Activated T-helper 1 cell treated with Interleukin-2 at 50 U/mL for 16 hours (primary cell): ENCODE measurements at places on chromosomes 4 and X.

DNA sequence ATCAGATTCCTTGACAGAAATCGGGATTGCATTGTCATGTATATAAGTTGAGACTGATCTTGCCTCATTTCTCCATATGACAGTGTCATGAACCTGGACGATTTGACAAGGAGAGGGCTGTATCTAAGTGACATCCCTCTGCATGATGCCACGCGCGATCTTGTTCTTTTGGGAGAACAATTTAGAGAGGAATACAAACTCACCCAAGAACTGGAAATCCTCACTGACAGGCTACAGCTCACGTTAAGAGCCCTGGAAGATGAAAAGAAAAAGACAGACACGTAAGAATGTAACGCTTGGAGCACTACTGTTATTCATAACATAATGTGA is 40.9 kb downstream of the GUCY1B1 start:
- no peak for DNase-seq

DNA sequence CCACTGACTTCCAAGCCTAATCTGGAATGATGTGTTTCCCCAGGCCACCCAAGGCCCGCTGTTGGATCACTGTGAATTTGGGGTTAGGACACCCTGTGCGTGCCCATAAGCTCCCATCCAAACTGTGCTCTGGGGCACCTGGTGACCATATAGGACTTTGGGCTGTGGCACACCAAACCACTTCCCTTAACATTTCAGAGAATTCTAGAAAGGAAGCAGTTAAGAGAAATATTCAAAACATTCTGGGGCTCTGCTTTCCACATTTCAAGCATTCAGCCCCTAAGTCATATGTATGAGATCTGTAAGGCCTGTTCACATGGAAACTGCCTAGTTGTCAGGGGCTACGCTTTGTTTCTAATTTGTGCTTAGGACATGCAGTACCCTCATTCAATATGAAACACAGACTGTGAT is 14.4 kb downstream of the VGLL1 start:
- DNase-seq: no peak

DNA sequence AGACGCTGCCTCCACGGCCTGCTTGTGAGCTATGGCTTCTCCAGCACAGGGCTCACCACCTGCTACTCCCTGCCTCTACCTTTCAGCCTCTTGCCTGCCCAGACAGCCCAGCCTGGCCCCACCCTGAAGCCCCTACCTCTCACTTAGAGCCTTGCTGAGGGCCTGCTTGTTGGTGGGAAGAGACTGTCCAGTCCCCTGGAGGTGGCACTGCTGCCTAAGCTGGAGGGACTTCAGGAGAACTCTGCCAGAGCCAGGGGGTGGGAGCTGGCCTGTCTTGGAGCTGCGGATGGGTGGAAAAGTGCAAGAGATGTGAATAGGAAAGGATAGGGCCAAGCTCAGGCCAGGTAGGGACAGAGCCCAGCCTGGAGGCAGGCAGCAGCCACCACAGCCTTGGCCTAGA is 2.7 kb upstream of the ZNF185 start:
- DNase-seq: no peak

DNA sequence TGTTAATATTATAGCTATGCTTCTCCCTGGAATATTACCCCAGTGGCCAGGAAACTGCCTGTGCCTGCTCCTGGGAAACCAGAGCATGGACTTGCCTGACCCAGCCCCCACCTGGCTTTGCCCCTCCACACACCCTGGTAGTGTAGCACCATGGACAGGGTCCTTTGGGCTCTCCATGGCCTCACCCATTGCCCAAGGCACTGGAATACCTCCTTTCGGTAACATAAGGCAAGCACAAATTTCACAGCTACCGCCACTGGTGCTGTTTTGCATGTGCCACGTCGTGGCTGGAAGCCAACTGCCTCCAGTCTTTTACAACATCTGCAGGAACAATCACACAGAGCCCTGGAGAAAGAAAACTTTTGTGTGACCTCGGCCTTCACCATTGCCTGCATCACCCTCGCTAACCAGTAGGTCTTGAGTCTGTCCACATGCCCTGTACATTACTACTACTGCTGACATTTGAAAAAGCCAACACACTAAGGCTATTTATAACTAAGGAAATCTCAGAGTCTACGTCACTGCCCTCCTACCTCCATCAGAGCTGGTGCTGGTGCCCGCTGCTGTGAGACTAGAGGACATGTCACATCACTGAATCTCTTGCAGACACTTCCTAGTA is 47.7 kb downstream of the HPGD start:
- DNase-seq: no peak

- DNase-seq: peak; percentile 48
Observed at GRCh38 chr4:8198906-8199593, at the start of gene SH3TC1. TSS of gene SH3TC1 (plus strand) at chr4:8199290. CDS start at chr4:8205195, 5,905 bp downstream.

GRCh38 chrX:24646745-24647182 is 383 bp downstream of the PCYT1B start:
- no peak for DNase-seq

GRCh38 chr4:79042079-79042674 is 102.9 kb upstream of the PAQR3 start:
- DNase-seq: no peak

GRCh38 chrX:7170898-7171297 is 22.9 kb upstream of the PUDP start:
- DNase-seq: peak; percentile 6

DNA sequence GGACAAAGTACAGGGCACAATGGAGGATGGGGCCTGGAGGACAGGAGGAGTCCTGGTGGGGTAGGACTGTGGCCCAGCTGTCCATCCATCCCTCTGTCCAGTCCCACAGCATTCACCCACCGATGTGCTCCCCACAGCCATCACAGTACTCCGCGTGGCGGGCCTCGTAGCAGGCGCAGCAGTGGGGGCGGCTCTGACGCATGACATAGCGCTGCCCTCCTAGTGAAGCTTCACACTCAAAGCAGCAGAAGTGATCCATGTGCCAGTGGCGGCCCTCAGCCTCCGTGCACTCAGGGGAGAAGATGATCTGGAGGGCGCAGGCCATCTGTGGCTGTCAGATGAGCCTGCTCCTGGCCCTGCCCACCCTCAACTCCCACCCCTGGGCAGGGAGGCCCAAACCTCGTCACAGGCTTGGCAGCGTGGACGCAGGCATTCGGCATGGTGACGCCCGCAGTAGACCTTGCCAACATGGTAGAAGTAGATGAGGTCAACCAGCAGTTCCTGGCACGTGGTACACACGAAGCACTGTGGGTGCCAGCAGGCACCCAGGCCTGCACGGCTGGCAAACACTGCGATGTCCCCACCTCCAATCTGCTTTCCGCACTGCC is 6.3 kb downstream of the PLP2 start:
- no peak for DNase-seq

DNA sequence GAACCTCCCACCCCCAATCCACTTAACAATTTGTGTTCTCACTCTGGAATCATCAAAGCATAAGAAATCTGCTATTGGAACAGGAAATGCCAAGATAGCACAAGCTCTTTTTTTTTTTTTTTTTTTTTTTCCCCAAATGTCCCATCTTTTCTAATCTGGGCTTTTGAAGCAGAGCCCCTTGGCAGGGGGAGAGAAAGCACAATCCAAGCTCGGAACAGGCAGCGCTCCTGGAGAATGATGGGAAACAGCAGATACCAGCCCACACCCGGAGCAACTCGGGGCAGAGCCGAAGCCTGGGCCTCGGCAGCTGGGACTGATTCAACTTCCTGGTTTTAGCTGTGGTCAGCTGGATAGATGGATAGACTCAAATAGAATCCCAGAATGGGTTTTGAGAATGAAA is 235.1 kb downstream of the QDPR start:
- no peak for DNase-seq

DNA sequence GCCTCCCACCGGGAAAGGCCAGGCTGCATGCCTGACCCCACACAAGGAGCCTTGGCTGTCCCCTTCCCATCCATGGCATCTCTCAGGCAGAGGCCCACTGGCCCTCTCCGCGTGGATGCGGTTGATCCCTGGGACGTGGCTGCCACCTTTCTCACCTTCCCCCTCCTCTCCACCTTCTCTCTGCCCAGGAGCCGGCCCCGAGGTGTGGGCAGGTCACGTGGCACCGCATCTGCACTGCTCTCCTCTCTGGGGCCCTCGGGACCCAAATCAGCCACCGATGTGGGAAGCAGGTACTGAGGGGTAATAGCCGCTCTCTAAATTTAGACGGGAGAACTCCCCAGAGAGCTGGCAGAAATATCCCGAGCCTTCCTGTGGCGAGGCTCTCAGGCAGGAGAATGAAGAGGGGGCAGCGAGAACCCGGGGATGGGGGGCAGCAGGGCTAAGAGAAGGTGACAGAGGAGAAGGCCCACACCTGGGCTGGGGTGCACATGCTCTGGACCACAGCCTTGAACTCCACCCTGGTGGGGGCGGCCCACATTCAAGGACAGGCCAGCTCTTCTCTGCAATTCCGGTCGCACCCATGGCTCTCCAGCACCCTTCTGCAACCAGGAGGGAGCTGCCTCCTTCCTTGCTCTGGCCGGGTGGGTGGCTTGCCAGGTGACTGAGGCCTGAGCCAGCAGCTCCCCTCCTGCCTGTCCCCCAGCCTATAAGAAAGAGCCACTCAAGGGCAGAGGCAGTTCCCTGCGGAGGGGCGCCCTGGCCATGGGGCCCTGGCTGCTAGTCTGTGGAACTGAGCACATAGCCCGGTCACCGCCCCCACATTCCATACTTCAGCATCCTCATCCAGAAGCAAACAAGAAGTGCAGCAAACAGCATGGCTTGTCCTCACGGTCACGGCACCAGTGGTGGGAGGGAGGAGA is 9.6 kb upstream of the DUSP9 start:
- DNase-seq: no peak

DNA sequence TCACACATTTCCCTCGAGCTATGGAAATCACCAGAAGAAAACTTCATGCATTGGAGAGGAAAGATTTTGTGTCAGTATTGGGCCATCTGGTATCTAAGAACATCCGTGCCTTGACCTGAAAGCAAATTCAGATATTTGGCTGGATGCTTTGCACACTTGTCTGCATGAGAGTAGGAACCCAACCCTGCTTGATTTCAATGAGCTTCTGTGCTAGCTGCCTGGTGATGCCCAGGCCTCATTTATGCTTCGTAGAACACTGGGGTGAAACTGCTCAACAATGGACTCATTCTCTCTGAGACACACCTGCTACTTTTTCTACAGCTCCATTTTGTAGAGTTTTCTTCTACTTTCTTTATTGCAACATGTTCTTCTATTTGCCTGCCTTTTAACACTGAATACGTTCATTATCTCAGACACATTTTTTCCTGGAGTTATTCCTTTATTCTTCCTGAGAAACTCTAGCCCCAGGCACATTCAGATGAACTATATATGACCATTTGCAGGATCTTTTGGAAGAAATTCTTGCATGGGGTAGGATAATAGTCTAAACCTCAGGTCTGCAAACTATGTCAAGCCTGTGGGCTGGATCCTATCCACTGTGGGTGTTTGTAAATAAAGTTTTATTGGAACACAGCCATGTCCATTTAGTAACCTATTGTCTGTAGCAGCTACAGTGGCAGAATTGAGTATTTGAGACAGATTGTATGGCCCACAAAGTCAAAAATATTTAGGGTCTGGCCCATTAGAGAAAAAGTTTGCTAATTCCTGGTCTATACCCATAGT is 83.8 kb upstream of the CLCN4 start:
- no peak for DNase-seq

DNA sequence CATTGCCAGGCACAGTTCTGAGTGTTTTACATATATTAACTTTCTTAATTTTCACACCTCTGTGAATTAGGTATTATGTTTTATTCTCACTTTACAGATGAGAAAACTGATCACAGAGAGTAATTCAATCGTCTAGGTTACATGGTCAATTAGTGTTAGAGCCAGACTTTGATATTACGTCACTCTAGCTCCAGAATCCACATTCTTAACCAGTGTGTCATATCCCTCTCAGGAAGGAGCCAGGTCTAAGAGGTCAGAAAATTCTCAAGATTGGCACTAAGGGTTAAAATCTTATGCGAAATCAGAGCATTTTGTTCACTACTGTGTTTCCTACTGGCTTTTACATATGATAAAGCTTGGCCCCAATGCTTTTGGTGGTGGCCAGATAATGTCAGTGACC is 7.4 kb downstream of the DMP1 start:
- DNase-seq: no peak

- DNase-seq: no peak
Observed at GRCh38 chr4:121130326-121130660, 33.8 kb downstream of the TNIP3 start.

DNA sequence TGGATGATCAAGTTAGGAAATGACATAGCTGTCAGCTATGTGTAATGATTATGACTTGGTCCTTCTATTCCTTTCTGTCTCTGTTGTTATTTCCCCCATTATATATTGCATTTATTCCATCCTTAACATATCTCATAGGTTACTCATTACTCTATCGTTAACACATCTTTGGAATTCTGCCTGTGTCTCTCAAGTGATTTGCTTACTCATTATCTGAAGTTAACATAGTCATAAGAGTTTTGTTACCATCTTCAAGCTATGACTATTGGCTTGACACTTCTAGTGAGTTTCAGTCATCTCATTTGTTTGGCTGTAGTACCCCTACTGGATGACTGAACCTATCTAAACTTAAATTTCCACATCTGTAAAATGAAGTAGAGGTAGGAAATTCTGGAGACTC is 286.1 kb upstream of the PPP1R2C start:
- no peak for DNase-seq

GRCh38 chr4:184957446-184958115 is 60.7 kb upstream of the HELT start:
- DNase-seq: no peak

- DNase-seq: no peak
Observed at GRCh38 chr4:338759-339097, 1.1 kb downstream of the ZNF141 start.

DNA sequence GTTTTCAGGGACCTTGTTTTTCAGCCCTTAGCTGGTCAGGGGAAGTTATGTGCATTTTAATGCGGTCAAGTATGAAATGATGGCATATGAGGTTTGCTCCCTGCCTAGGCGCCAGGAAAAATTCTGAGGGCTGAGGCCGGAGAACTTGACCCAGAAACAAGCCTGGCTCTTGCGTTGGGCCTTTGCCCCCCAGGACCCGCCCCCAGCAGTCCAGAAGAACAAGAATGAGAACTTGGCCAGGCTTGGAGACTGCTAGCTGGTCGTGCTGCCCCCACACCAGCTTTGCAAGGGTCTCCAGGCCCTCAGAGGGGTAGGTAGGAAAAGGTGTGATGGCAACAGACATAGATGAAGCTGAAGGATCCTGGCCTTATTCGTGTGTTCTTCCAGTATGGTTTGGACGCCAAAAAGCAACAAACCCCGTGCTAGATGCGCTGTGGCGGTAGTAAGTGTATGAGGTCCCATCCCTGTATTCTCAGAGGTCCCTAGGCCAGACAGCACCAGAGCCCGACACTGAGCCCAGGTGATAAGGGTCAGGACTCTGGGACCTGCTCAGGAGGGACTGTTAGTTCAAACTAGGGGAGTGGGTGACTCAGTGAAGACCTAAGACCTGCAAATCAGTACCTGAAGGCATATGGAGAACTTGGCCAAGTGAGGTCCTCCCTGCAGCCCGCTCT is 10.5 kb downstream of the NKX3-2 start:
- DNase-seq: no peak

DNA sequence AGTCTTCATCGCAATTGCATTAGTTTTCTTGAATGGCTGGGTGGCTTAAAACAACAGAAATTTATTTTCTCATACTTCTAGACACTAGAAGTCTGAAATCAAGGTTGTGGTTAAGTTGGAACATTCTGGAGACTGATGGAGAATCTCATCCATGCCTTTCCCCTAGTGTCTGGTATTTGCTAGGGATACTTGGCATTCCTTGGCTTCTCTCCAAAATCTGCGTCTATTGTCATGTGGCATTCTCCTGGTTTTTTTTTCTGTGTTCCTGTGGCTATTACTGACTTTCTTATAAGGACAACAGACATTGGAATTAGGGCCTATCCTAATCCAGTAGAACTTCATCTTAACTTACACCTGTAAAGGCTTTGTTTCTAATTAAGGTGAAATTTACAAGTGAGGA is 272.8 kb upstream of the EPHA5 start:
- no peak for DNase-seq
